Neural crest cell (in vitro differentiated cells): ENCODE measurements at places on chromosomes 2 and 18. TPM values are rescaled to one million over a fixed set of nuclear protein-coding genes. Genes with fewer than 3 reads are reported as not detected.

- DNase-seq = no peak
- no peaks in the 10 kb centered on the region for H3K36me3 ChIP-seq
- no peak overlapping the region for H3K27ac ChIP-seq
- peaks cover 6% of the 10 kb centered on the region for H3K4me1 ChIP-seq
Measured at GRCh38 chr2:58508006-58508405, 266.9 kb upstream of the FANCL start.

- no peak overlapping the region for H3K4me3 ChIP-seq
- H3K27me3 ChIP-seq = no peaks in the 10 kb centered on the region
Measured at GRCh38 chr2:88596141-88596830, 31.0 kb downstream of the EIF2AK3 start.

- H3K27ac ChIP-seq = no peak overlapping the region
- H3K4me1 ChIP-seq = no peaks in the 10 kb centered on the region
- H3K27me3 ChIP-seq = peaks cover 23% of the 10 kb centered on the region
- H3K36me3 ChIP-seq = no peaks in the 10 kb centered on the region
Measured at GRCh38 chr18:13558124-13558523, 168.2 kb downstream of the FAM210A start.

PTPRN gene
- 3.2 and 4.1 TPM in 2 replicates for total RNA-seq

COBLL1 gene
- 4.0 and 4.4 TPM in 2 replicates for total RNA-seq

GRCh38 chr2:185375731-185376130, 362.9 kb upstream of the FSIP2 start:
- H3K4me3 ChIP-seq = no peak overlapping the region
- H3K36me3 ChIP-seq = no peaks in the 10 kb centered on the region
- no peak for DNase-seq
- no peaks in the 10 kb centered on the region for H3K4me1 ChIP-seq
- H3K27me3 ChIP-seq = no peaks in the 10 kb centered on the region

LCT gene
- 0.14 and 0.19 TPM in 2 replicates for total RNA-seq
